ENCODE measurements at places on chromosomes 13 and 19. TPM values are rescaled to one million over a fixed set of nuclear protein-coding genes. Genes with fewer than 3 reads are reported as not detected.
A peak's percentile ranks its signal among the peaks of the same experiment; 100 is the strongest.

DAND5 gene
- total RNA-seq, result 1.2 TPM

- H3K27ac ChIP-seq, result no peak overlapping the region
- no peaks in the 10 kb centered on the region for H3K36me3 ChIP-seq
- DNase-seq, result no peak
Measured at GRCh38 chr13:60282186-60282585, 114.8 kb upstream of the TDRD3 start.

LGALS14 gene
- total RNA-seq, result not detected

GRCh38 chr13:44312834-44313551 is 60.6 kb upstream of the SERP2 start:
- no peak overlapping the region for H3K4me3 ChIP-seq
- no peak for DNase-seq
- no peaks in the 10 kb centered on the region for H3K36me3 ChIP-seq
- no peaks in the 10 kb centered on the region for H3K27me3 ChIP-seq

DNA sequence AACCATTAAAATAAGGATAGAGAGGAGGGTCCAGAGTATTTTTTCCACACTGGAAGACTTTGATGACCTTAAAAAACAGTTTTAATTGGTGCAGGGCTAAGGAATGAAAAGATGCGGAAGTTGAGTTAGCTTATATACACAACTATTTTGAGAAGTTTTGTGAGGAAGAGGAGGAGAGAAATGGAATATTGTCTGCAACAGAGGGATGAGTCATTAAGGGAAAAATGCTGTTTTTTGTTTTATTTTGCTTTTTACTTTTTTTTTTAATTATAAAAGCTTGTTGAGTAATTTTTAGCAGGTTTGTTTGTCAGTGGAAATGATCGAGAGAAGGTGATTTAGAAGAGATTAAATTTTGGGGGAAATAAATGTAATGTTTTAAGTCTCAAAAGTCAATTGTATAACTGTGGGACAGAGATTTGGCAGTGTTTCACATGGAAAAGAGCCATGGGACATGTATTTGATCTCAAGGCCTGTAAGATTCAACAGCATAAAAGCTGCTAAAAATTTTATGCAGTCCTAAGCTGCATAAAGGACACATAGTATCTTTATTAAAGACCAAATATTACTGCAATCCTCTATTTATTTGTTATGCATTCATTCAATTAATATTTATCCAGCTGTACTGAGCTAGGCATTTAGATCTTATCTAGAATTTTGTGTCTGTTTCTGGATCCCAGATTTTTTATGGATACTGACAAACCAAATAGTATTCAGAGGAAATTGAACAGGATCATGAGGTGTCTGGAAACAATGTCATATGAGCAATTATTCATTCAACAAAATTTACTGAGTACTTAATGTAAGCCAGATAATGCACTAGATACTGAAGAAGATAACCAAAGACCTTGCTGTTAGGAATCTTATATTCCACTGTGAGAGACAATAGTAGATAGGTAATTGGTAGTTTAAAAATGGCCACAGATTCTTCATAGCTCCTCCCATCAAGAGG is 72.7 kb downstream of the DNAJC15 start:
- no peak overlapping the region for H3K4me3 ChIP-seq
- H3K27me3 ChIP-seq, result no peaks in the 10 kb centered on the region

SLC8A2 gene
- total RNA-seq, result 10.0 TPM

DNA sequence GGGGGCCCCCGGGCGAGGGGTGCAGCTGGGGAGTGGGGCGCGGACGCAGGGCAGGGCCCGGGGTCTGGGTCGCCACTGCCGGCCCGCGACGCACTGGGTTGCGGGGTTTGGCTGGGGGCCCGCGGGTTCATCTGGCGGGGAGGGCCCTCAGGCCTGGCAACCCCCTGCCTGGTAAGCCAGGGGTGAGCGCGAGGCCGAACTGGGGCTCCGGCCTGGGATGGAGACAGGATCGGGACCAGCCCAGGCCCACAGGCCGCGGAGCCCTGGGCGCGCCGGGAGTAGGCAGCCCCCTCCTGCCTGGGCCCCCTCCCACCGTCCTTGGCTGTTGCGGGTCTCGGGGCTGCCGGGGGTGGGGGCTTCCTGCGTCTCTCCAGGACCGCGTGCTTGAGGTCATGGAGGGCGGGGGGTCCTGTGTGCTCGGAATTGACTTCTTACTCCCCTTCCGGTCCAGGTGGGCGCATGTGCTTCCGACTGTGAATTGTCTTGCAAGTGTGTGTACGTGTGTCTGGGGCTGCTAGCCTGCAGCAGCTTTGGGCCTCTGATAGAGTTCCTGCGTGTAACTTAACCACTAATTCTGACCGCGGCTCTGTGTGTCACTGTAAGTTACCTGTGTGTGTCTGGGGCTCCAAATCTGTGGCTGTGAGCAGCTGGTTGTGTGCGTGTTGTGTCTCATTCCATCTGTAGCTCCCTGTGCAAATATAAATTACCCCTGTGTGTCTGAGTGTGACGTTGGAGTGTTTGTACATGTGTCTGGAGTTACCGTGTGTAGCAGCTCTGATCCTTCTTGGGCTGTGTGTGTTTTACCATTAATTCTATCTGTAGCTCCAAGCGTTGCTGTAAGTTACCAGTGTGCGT is 751 bp downstream of the GRAMD1A start:
- DNase-seq, result no peak
- peak overlapping the region; percentile 86 for H3K4me3 ChIP-seq

- no peaks in the 10 kb centered on the region for H3K27me3 ChIP-seq
- no peak overlapping the region for H3K4me3 ChIP-seq
- DNase-seq, result peak; percentile 81
- peak overlapping the region; percentile 56 for H3K27ac ChIP-seq
- no peaks in the 10 kb centered on the region for H3K4me1 ChIP-seq
Measured at GRCh38 chr13:97344265-97345175, 89.4 kb upstream of the RAP2A start.

GRCh38 chr13:59461411-59461810 is 702.3 kb downstream of the DIAPH3 start:
- H3K36me3 ChIP-seq, result no peaks in the 10 kb centered on the region
- H3K4me1 ChIP-seq, result no peaks in the 10 kb centered on the region
- no peaks in the 10 kb centered on the region for H3K27me3 ChIP-seq
- no peak overlapping the region for H3K27ac ChIP-seq

GRCh38 chr13:73465617-73465971 is 406.8 kb downstream of the KLF5 start:
- H3K27ac ChIP-seq, result no peak overlapping the region
- H3K36me3 ChIP-seq, result no peaks in the 10 kb centered on the region
- H3K4me3 ChIP-seq, result no peak overlapping the region
- H3K4me1 ChIP-seq, result no peaks in the 10 kb centered on the region
- no peak for DNase-seq

DNA sequence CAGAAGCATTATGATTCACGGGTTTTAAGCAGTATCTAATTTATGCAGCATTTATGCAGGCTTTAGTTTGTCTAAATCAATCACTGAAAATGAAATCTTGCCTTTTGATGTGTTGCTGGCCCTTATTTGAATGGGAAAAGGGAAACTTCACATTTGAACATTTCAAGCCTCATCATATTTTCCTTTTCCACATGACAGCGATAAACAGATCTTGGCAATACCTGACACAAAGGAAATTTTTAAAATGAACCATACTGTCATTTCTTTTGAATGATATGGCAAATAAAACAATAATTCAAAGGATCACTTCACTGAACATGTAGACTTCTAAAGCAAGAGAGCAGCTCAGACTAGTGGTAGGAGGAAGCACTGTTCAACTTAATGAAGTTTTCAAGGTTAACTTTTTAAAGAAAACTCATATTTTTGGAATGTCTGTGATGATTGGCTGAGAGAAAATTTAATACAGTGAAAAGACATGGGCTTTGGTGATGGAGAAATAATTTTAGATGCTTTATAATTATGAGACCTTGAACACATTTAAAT is 198.1 kb downstream of the OXGR1 start:
- no peaks in the 10 kb centered on the region for H3K27me3 ChIP-seq
- no peak overlapping the region for H3K4me3 ChIP-seq
- H3K36me3 ChIP-seq, result no peaks in the 10 kb centered on the region

DNA sequence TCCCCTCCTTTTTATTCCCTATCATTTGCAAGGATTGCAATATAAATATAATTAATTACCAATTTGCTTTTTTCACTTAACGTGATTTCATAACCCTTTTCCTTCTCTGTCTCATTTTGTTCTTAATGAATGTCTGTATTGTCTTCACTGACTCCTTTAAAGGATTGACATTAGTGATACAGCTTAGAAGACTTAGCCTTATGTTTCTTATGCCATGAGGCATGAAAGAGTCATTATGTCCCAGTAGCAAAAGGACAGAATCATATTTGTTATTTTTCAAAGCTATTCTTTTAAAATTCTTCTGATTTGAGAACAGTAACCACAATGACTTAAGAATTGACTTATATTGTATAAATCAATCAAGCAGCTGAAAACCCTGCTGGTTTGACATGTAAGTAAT is 26.2 kb downstream of the SLC10A2 start:
- H3K27me3 ChIP-seq, result no peaks in the 10 kb centered on the region
- no peak overlapping the region for H3K27ac ChIP-seq
- no peak overlapping the region for H3K4me3 ChIP-seq
- DNase-seq, result no peak
- H3K36me3 ChIP-seq, result no peaks in the 10 kb centered on the region

DNA sequence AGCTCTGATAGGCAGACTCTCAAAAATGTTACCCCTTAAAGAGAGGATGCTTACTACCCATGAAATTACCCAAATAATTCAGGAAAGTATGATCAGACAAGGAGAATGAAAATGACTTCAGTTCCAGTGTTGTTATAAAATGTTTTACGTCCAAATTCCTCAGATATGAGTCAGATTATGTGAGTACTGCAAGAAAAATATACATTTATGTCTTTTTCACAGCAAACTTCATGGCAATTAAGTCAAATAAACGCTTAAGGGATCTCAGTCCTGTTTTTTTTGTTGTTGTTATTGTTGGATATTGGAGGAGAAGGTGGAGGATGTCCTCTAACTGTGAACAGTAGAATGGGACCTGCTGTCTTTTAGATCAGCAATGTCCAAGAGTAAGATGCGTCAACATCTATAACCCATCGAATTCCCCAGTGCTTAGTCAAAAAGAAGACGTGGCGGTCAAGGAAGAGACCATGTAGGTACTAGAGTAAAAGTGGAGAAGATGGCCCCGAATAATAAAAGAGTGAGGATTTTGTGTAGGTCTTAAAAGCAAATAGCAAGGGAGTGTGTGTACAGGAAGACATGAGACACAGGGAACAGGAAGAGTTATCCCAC is 215.4 kb upstream of the IRS2 start:
- no peaks in the 10 kb centered on the region for H3K4me1 ChIP-seq
- H3K36me3 ChIP-seq, result no peaks in the 10 kb centered on the region
- no peak for DNase-seq
- H3K27me3 ChIP-seq, result no peaks in the 10 kb centered on the region

CHST8 gene
- total RNA-seq, result not detected

GRCh38 chr19:3547301-3547731 is 8.3 kb downstream of the TEKTIP1 start:
- H3K4me3 ChIP-seq, result no peak overlapping the region
- H3K27ac ChIP-seq, result no peak overlapping the region
- DNase-seq, result no peak
- no peaks in the 10 kb centered on the region for H3K4me1 ChIP-seq
- H3K36me3 ChIP-seq, result no peaks in the 10 kb centered on the region
- no peaks in the 10 kb centered on the region for H3K27me3 ChIP-seq

GRCh38 chr13:101317986-101318523 is 98.3 kb downstream of the NALCN start:
- DNase-seq, result no peak
- H3K27ac ChIP-seq, result no peak overlapping the region
- no peaks in the 10 kb centered on the region for H3K36me3 ChIP-seq

SIAH3 gene
- total RNA-seq, result not detected

- no peak overlapping the region for H3K27ac ChIP-seq
- no peaks in the 10 kb centered on the region for H3K27me3 ChIP-seq
- H3K4me1 ChIP-seq, result no peaks in the 10 kb centered on the region
Measured at GRCh38 chr13:46183018-46183946, 1.3 kb upstream of the LCP1 start.

GRCh38 chr13:50991579-50992521 is 82.3 kb downstream of the RNASEH2B start:
- DNase-seq, result no peak
- no peaks in the 10 kb centered on the region for H3K36me3 ChIP-seq
- peaks cover 43% of the 10 kb centered on the region for H3K4me1 ChIP-seq
- H3K4me3 ChIP-seq, result no peak overlapping the region
- H3K27ac ChIP-seq, result peak overlapping the region; percentile 38

- no peaks in the 10 kb centered on the region for H3K27me3 ChIP-seq
- no peak overlapping the region for H3K27ac ChIP-seq
- no peak for DNase-seq
- no peak overlapping the region for H3K4me3 ChIP-seq
Measured at GRCh38 chr13:109387471-109387870, 398.9 kb downstream of the IRS2 start.

- H3K27ac ChIP-seq, result no peak overlapping the region
- H3K4me3 ChIP-seq, result no peak overlapping the region
- H3K36me3 ChIP-seq, result no peaks in the 10 kb centered on the region
- no peak for DNase-seq
- H3K4me1 ChIP-seq, result peaks cover 35% of the 10 kb centered on the region
Measured at GRCh38 chr13:27080018-27080948, 91.3 kb downstream of the USP12 start.

SIGLEC7 gene
- 3.0 TPM for total RNA-seq

- H3K27ac ChIP-seq, result no peak overlapping the region
- H3K4me1 ChIP-seq, result no peaks in the 10 kb centered on the region
- H3K27me3 ChIP-seq, result no peaks in the 10 kb centered on the region
- H3K36me3 ChIP-seq, result no peaks in the 10 kb centered on the region
Measured at GRCh38 chr19:43690890-43691289, 20.9 kb upstream of the PLAUR start.

DNA sequence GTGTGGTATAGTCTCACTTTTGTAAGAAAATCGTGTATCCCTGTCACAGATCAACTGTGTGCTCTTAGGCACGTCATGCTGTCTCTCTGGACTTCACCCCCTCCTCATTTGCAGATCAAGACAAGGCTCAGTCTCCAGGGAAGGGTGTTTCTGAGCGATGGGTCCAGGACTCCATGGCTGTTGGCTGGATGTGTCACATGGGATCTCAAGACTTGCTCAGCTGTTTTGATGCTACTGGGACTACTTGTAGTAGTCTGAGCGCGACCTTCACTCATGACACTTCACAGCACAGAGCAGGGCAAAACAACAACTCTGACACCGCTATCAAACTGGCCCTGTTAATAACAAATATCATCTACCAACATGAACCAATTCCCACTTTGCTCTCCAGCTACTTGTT is 36.2 kb downstream of the SMAD9 start:
- peaks cover 12% of the 10 kb centered on the region for H3K4me1 ChIP-seq
- H3K27me3 ChIP-seq, result no peaks in the 10 kb centered on the region
- no peak overlapping the region for H3K4me3 ChIP-seq
- H3K36me3 ChIP-seq, result no peaks in the 10 kb centered on the region

DNA sequence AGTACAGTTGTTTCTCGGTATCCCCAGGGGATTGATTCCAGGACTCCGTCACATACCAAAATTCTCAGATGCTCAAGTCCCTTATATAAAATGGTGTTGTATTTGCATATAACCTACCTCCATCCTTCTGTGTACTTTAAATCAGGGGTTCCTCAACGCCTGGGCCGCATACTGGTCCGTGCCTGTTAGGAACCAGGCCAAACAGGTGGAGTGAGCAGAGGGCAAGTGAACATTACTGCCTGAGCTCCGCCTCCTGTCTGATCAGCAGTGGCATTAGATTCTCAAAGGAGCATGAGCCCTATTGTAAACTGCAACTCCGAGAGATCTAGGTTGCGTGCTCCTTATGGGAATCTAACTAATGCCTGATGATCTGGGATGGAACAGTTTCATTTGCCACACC is 42.2 kb upstream of the KCTD4 start:
- no peaks in the 10 kb centered on the region for H3K36me3 ChIP-seq
- H3K4me3 ChIP-seq, result no peak overlapping the region
- peak overlapping the region; percentile 74 for H3K27ac ChIP-seq

- no peaks in the 10 kb centered on the region for H3K4me1 ChIP-seq
- H3K27ac ChIP-seq, result no peak overlapping the region
- no peaks in the 10 kb centered on the region for H3K36me3 ChIP-seq
Measured at GRCh38 chr19:391726-392374, 17.1 kb downstream of the C2CD4C start.

All from sigmoid colon (tissue), 7 donors.